ENCODE measurements at places on chromosomes 5 and 9. TPM values are rescaled to one million over a fixed set of nuclear protein-coding genes. Genes with fewer than 3 reads are reported as not detected.

- DNase-seq: no peak
These were observed 14.1 kb upstream of the OR2S2 start for GRCh38 chr9:35972093-35972492.

DNA sequence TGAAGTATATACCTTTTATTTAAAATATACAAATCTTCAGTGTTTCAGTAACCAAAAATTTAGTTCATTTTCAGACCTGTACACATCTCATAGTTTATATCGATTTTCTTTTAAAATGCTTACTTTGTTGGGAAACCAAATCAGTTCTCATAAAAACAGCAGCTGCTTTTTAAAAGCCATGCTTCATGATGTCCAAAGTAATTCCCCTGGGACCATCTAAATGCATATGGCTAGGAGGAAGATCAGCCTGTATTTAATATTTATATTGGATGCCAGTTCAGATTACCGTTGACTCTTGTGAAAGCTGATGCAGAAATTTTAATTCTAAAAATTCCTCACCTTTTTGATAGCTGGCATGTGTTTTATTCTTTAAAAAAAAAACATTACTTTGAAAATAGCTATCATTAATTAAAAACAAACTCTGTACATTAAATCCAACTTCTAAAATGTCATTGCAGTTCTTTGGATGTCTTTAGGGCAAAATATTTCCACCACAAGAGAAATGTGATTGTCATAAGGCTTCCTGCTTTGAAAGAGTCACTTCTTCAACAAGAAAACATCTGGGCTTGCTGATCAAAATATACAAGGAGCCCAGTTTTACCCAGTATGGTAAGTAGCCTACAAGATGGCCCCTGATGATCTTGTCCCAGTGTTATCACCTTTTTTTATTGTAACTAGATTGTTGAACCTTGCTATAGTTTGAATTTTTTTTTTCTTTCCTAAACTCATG lies 1242.9 kb upstream of the CDH6 start:
- no peak for DNase-seq

Gene CD14
- polyA plus RNA-seq: 4.9 TPM

Gene SH3RF2
- polyA plus RNA-seq: 24.3 TPM

Gene PLCXD3
- 0.16 TPM for polyA plus RNA-seq

Gene BARHL1
- polyA plus RNA-seq: not detected

Gene FOXD4L5
- not detected for polyA plus RNA-seq
